ENCODE measurements at places on chromosomes 16 and 17.
A peak's percentile ranks its signal among the peaks of the same experiment; 100 is the strongest.

DNA sequence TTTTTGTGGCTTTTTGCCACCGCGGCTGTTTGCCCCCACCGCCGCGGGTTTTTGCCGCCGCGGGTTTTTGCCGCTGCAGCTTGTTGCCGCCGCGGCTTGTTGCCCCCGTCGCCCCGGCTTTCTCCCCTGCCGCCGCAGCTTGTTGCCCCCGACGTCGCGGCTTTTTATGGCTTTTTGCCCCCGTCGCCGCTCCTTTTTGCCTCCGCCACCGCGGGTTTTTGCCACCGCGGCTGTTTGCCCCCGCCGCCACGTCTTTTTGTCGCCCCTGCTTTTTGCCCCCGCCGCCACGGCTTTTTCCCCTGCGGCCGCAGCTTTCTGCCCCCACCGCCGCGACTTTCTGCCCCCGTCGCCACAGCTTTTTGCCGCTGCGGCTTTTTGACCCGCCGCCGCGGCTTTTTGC, 149.5 kb downstream of the KCNJ18 start:
- no peak for DNase-seq

DNA sequence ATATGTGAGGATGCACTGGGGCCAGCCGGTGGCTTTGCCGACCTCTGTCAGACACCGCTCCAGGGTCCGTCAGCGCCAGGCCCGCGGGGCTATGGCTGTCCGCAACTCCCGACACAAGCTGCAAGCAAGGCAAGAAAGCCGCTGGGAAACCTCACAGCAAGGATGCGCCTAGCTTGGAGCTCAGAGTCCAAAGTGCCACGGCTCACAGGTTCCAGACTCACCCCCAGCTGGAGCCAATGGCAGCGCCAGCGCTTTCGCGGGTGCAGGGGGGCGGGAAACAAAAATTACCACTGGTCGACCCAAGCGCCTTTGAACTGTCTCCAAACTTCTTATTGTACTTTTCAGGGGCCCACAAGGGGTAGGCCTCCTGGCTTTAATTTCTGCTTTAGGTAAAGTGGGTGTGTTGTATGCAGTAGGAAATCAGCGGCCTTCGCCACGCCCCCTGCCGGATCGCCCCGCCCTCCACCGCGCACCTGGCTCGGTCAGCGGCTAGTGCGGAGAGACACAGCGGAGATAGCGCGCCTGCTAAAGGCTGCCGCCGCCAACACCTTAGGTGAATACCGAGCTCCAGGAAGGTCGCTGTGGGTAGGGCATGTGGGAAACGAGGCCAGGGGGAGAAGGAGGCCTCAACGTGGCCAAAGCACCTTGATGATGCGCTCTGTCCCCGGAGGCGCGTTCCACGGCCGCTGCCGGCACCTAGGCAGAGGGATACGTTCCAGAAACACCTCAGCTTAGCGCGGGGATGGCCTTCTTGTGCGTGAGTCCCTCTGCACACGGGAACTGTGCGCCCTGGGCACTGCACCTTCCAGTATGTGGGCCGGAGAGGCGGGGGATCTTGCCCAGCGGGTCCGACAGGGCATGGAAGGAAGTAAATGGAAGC, 61.0 kb upstream of the RBL2 start:
- DNase-seq: peak; percentile 82

- DNase-seq: no peak
Observed at GRCh38 chr17:31588034-31588433, 196.6 kb downstream of the RAB11FIP4 start.

DNA sequence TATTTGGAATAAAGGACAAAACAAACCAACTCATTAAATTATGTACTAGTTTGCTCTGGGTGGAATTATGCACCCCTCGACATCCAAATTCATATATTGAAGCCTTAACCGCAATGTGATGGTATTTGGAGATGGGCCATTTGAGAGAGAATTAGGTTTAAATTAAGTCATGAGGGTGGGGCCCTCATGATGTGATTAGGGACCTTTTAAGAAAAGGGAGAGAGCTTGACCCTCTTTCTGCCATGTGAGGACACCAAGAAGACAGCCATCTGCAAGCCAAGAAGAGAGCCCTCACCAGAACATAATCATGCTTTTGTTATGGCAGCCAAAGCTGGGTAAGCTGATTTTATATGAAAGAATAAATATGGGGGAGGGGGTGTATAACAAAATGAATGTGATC, 2.0 kb downstream of the C16orf87 start:
- DNase-seq: no peak

GRCh38 chr17:77425791-77426641, 285.2 kb downstream of the SEC14L1 start:
- DNase-seq: peak; percentile 32

GRCh38 chr17:1560858-1561355, 1.7 kb downstream of the PITPNA start:
- no peak for DNase-seq

DNA sequence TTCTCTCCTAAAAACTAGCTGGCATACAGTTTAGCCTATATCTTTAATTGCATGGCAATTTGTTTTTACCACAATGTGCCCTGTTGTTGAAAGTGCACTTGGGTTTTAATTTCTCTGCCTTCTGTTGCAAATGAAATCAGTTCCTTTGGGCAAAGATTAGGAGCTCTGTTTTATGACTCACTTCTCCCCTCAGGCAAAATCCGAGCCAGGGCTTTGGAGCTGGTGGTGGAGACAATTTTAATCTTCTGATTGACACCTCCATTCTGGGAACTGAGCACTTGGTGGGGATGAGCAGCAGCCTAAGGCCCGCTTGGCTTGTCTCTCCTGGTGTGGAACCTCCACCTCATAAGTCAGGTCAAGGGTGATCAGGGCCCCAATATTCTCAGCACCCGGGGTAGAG, 13.3 kb upstream of the MYH8 start:
- no peak for DNase-seq

- DNase-seq: peak; percentile 68
Observed at GRCh38 chr17:77409282-77410161, 268.8 kb downstream of the SEC14L1 start.

DNA sequence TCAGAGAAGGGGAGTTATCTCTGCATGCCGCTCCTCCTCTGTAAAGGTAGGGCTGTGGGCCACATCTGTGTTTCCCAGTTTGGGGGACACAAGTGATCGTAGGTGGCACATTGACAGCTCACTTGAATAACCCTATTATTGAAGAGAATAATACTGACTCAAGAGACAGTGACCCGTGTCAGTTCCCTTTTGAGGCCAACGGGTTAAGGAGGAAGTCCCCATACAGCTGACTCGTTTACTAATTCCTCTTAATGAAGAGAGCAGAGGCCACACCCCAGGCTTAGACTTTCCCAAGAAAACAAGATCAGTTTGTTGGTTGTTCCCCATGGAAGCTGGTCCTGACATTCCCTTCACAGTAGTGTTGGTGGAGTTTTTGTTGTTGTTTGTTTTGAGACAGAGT, 33.0 kb downstream of the IL4R start:
- DNase-seq: no peak

- no peak for DNase-seq
Observed at GRCh38 chr16:10325783-10326543, 59.9 kb upstream of the ATF7IP2 start.

DNA sequence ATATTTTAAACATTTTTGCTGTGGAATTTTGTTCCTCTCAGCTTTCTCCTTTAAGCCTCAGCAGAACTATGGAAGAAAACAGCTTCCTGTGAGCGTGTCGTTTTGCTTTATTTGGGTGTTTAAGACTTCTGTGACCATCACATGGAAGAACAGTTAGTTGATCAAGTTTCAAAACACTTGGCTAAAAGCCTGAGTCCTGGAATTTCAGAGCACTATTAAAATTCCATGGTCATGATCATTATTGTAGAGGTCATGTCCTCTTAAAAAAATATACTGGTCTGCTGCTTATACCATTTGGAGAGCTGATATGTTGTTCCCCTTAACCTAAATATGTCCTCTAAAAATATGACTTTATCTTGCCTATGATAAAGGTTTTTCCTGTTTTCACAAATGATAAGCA, 12.6 kb upstream of the CDR2 start:
- no peak for DNase-seq

All from T-cell (primary cell).